Stimulated activated CD8-positive, alpha-beta memory T cell treated with anti-CD3 and anti-CD28 coated beads, Interleukin-15, amount 100 ng/mL, for 48 hours (primary cell): ENCODE measurements at places on chromosomes 13 and 19.

- DNase-seq, result no peak
These were observed 5.9 kb upstream of the GDF15 start for GRCh38 chr19:18379803-18380747.

GRCh38 chr13:61734683-61735082 lies 319.0 kb upstream of the PCDH20 start:
- DNase-seq, result no peak

GRCh38 chr19:50978772-50979390 lies 4.8 kb downstream of the KLK7 start:
- no peak for DNase-seq

DNA sequence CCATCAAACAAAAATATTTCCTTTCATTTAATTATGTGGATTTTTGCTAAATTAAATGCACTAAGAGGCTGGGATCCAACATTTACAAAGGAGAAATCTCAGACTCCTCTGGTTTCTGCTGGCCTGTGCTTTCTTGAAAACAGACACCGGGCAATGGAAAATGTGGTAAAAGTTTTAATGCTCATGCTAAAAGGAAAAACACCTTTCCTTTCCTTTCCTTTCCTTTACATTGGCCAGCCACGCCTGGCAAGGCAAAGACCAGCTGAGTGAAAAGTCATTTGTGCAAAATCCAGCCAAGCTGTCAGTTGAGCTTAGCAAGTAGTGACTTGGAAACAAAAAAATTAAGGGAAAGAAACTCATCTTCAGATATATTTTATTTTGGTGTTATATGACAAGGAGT lies 240.3 kb downstream of the LACC1 start:
- DNase-seq, result no peak

DNA sequence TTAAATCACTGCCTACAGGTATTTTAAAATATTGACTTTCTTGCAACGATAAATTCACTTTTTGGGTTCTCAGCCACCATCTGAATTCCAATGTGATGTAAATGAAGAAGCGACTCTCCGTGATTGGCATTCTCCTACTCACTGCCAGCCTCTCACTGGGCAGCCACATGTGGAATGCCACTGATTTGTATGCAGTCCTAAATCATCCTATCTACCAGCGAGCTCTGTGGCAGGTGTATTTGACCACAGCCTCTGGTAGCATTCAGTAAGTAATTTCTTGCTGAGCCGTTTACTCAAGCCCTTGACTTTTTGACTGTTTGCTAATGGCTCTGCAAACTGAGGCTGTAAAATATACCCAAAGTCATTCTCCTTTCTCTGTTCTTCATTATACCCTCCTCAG lies 559.0 kb upstream of the SLC10A2 start:
- no peak for DNase-seq

DNA sequence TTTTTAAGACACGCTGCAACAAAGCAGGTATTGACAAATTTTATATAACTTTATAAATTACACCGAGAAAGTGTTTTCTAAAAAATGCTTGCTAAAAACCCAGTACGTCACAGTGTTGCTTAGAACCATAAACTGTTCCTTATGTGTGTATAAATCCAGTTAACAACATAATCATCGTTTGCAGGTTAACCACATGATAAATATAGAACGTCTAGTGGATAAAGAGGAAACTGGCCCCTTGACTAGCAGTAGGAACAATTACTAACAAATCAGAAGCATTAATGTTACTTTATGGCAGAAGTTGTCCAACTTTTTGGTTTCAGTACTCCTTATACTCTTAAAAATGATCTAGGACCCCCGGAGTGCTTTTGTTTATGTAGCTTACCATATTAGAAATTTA lies 1.2 kb downstream of the BRCA2 start:
- DNase-seq, result no peak

- DNase-seq, result no peak
These were observed 3.0 kb downstream of the ANGPTL4 start for GRCh38 chr19:8366961-8367326.

DNA sequence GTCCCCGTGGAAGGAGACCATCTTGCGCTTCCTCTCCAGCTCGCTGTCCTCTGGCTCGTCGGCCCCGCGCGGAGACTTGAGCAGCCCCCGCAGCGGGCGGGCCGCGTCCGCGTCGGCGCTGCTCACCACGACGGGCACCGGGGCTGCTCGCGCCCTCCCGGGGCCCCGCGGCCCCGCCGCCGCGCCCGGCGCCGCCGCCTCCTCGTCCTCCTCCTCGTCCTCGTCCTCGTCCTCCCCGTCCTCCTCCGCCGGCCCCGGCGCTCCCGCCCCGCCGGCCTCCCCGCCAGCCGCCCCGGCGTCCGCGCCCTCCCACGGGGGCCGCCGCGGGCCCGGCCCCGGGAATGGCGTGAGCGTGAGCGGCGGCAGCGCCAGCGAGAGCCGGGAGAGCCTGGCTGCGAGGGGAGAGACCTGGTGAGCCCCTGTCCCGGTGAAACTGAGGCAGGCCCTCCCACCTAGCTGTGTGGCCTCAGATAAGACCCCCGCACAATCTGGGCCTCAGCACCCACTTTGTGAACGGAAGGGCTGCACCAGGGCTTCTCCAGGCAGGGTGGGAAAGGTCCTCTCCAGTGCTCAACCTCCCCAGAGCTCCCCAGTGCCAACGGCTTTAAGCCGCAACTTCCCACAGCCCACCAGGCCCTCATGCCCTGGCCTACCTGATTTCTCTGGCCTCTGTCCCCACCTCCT lies 17.8 kb downstream of the LMTK3 start:
- no peak for DNase-seq

DNA sequence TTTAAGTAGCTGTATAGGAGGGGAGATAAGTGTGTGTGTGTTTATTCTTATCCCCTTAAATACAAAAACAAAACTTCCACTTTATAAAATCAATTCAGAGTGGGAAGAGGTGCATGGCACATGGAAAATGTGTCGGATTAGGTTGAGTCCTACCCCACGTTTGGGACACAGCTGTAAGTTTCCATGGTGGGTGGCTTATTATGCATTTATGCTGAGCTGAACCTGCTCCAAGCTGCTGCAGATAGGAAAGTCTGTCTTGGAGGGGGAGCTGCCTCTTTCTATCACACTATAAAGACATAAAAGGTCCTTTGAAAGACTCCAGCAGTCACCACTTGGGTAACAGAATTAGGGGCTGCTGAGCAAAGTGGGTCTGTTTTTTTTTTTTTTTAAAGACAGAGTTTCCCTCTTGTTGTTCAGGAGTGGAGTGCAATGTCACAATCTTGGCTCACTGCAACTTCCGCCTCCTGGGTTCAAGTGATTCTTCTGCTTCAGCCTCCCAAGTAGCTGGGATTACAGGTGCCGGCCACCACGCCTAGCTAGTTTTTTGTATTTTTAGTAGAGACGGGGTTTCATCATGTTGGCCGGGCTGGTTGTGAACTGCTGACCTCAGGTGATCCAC lies 15.2 kb downstream of the ACTN4 start:
- no peak for DNase-seq

GRCh38 chr19:31114585-31114984 lies 234.7 kb downstream of the TSHZ3 start:
- no peak for DNase-seq

GRCh38 chr19:18590273-18591272 lies 2.0 kb downstream of the REX1BD start:
- DNase-seq, result no peak

GRCh38 chr19:872266-872951 lies 12.9 kb downstream of the CFD start:
- DNase-seq, result peak; percentile 64

GRCh38 chr13:79966493-79966895 lies 374.4 kb downstream of the SPRY2 start:
- no peak for DNase-seq

DNA sequence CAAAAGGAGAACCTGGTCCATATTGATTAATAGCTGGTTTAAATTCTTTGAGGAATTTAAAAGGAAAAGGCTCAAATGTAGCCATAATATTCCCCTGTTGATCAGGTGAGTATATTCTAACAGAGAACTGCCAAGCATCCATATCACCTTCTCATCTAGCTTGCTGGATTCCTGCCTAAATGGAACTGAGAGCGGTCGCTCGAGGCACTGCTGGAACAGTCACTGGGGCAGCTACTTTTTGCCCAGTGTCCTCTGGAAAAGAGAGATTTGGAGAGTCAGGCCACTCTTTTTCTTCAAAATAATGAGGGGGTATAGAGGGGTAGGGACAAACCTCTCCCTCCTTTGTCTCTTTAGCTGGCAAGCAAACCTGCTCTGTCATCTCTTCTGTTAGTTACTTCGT lies 19.5 kb upstream of the IL17D start:
- no peak for DNase-seq
